Neural progenitor cell (in vitro differentiated cells): ENCODE measurements at places on chromosomes 4 and X. TPM values are rescaled to one million over a fixed set of nuclear protein-coding genes. Genes with fewer than 3 reads are reported as not detected.
A peak's percentile ranks its signal among the peaks of the same experiment; 100 is the strongest.

PDE6B gene
- total RNA-seq = 4.3 and 19.5 TPM in 2 replicates

NR3C2 gene
- 0.73 and 0.84 TPM in 2 replicates for total RNA-seq

DNA sequence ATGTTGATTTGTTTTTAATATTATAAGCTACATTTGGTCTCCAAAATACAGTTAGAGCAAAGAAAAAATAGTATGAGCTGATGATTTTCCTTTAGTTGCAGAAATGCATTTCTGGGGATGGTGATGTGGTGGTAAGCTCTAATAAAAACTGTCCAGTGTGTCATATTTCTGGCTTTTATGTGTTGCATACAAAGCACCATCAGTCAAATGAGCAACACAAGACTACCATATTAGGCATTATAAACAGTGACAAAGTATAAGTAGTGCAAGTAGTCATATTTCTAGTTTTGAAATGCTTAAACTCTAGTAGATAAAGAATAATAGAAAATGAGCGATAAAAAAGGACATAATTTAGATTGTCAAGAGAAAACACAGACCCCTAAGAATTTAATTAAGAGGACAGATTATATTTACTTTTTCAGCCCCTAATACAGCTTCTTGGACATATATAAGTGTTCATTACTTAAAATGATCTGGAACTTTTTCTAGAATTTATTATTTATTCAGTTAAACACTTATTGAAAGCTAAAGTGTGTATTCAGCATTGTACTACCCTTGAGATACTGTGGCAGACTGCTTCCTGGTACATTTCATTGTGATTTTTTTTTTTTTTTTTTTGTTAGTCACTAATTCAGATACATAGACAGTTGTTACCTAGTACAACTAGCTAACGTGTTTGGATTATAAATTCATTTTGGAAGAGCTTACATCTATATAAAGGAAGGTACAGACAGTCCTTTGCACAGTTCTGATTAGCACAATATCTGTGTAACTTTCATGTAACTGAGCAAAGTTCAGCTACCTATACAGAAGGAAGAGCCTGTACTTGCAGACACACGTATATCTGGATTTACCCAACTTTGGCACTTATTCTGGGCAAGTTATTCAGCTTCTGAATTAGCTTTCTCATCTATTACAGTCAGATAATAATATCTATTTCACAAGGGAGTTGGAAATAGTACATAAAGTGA lies 22.3 kb downstream of the RAP1GDS1 start:
- H3K4me3 ChIP-seq = no peak overlapping the region
- H3K27ac ChIP-seq = peak overlapping the region; percentile 52
- H3K27me3 ChIP-seq = no peaks in the 10 kb centered on the region
- DNase-seq = no peak

GATA1 gene
- not detected in 2 replicates for total RNA-seq

DNA sequence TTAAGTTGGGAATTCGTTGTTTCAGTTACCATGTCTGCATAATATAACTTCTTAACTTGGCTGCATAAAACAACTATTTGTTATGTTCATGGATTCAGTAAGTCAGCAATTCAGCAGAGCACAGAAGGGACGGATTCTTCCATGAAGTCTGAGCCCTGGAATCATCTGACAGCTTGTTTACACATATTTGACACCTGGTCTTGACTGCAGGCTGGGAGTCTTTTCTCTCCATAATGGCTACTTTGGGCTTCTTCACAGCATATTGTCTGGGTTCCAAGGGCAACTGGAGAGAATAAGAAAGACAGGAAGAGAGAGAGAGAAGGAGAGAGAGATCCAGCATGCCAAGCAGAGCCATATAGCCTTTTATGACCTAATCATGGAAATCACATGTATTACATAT lies 23.1 kb downstream of the CENPC start:
- no peak for DNase-seq
- H3K4me3 ChIP-seq = no peak overlapping the region
